ENCODE measurements at places on chromosomes 1 and 21. TPM values are rescaled to one million over a fixed set of nuclear protein-coding genes. Genes with fewer than 3 reads are reported as not detected.

- H3K36me3 ChIP-seq = no peaks in the 10 kb centered on the region
- H3K27me3 ChIP-seq = no peaks in the 10 kb centered on the region
- H3K4me1 ChIP-seq = peaks cover 10% of the 10 kb centered on the region
- no peak for DNase-seq
Measured at GRCh38 chr1:21666576-21667320, 2.4 kb downstream of the RAP1GAP start.

- H3K36me3 ChIP-seq = no peaks in the 10 kb centered on the region
- no peak for DNase-seq
- H3K27me3 ChIP-seq = no peaks in the 10 kb centered on the region
- H3K27ac ChIP-seq = no peak overlapping the region
Measured at GRCh38 chr1:108055387-108055786, 90.4 kb upstream of the VAV3 start.

DNA sequence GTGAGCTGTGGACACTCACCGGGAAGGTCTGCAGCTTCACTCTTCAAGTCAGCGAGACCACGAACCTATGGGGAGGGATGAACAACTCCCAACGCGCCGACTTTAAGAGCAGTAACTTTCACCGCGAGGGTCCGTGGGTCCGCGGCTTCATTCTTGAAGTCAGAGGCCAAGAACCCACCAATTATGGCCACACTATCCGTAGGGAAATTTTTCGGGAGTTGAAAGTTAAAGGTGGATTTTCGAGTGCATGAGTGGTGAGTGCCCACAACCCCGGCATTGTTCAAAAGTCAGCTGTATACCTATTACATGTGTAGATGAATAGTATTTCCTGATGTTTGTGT is 19.7 kb downstream of the EXOC8 start:
- no peaks in the 10 kb centered on the region for H3K27me3 ChIP-seq
- no peak overlapping the region for H3K27ac ChIP-seq
- H3K4me1 ChIP-seq = no peaks in the 10 kb centered on the region
- no peaks in the 10 kb centered on the region for H3K36me3 ChIP-seq

DNA sequence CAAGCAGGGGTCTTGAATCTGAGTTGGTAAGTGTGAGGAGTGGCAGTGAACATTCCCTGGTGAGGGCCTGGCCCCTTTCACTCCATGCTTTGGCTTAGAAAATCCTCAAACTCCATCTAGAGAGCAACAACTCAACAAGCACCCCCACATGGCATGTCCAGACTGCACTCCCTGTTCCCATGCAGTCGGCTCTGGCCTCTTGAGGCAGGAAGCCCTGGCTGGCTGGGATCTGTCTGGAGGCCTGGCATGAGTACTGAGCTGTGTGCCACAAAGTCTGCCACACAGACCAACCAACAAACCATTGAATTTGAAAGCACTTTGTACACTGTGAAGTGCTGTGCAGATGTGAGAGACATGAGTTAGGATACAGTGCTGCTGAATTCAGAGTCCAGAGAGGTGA is 25.2 kb downstream of the COA7 start:
- DNase-seq = no peak
- H3K4me1 ChIP-seq = peaks cover 31% of the 10 kb centered on the region
- peak overlapping the region; percentile 38 for H3K27ac ChIP-seq
- no peak overlapping the region for H3K4me3 ChIP-seq
- H3K36me3 ChIP-seq = no peaks in the 10 kb centered on the region

DNA sequence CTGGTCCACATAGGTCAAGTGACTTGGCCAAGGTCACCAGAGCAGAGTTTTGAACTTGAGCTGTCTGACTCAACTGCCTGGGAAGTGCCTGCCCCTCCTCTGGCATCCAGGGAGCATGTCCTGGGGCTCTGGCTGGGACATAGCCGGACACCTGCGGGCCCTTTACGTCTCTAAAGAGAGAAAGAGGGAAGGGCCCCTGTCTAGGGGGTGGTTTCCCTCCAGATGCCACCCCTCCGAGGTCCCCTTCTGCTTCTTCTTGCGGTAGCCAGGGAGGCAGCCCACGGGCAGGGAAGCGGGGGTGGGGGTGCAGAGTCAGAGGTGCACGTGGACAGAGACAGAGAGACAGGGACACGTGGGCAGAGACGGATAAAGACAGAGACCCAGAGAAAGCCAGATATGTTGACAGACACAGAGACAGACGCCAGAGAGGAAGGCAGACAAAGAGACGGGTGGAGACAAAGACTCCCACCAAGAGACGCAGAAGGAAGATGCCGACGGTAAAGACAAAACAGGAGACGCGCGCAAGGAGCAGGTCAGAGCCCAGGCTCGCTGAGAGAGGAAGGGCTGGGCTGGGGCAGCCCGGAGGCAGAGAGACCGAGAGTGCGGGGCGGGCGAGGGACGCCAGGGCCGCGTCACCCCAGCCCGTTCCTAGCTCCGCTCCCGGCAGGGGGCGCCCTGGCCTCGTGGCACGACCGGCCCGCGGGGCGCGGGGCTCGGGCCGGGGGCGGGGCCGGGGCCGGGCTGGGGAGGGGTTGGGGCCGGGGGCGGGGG is 458 bp upstream of the ALPL start:
- DNase-seq = peak; percentile 78
- no peaks in the 10 kb centered on the region for H3K36me3 ChIP-seq
- no peak overlapping the region for H3K27ac ChIP-seq
- peak overlapping the region; percentile 45 for H3K4me3 ChIP-seq
- peaks cover 10% of the 10 kb centered on the region for H3K27me3 ChIP-seq
- H3K4me1 ChIP-seq = no peaks in the 10 kb centered on the region

DNA sequence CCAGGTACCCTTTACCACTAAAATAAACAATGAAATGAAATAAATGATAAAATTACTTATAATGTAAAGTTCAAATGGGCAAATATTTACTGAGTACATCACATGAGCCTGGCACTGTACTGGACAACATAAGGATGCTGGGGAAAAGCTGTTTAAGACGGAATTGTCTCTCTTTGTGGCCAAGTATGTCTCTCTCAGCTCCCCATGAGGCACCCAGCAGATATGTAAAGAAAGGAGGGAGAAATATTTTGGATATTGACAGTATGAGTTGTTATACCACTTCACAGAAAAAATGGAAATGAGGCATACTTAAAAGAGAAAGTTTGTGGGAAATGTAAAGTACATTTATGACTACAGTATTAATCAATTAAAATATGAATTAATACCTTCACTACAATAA is 1.0 kb upstream of the TNFSF4 start:
- no peaks in the 10 kb centered on the region for H3K36me3 ChIP-seq
- no peak overlapping the region for H3K27ac ChIP-seq
- H3K4me1 ChIP-seq = no peaks in the 10 kb centered on the region
- DNase-seq = no peak
- H3K4me3 ChIP-seq = no peak overlapping the region

- peaks cover 28% of the 10 kb centered on the region for H3K4me1 ChIP-seq
- no peak overlapping the region for H3K27ac ChIP-seq
Measured at GRCh38 chr1:41100170-41100569, 78.6 kb upstream of the SLFNL1 start.

- H3K4me1 ChIP-seq = no peaks in the 10 kb centered on the region
- no peak overlapping the region for H3K27ac ChIP-seq
- no peak overlapping the region for H3K4me3 ChIP-seq
- DNase-seq = no peak
Measured at GRCh38 chr1:181817091-181817490, 244.4 kb downstream of the ZNF648 start.

DNA sequence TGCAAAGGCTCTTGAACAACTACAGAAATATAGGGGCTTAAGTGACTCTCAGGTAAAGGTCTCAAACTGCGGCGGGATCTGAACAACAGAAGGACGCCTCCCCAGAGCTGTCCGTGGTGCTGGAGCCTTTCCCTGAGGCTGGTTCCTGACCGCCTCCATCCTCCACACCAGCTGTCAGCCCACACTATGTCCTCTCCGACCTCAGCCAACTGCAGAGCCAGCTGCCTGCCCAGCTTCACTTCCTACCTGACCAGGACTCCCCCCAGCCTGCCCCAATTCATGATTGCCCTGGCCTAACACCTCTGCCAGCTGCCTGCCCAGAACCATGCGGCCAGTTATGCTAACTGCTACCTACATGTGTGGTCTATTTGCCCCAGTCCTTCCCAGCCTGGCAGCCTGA is 63.6 kb upstream of the ZC3H12A start:
- H3K4me3 ChIP-seq = no peak overlapping the region
- no peaks in the 10 kb centered on the region for H3K36me3 ChIP-seq
- H3K27ac ChIP-seq = no peak overlapping the region
- DNase-seq = no peak

DNA sequence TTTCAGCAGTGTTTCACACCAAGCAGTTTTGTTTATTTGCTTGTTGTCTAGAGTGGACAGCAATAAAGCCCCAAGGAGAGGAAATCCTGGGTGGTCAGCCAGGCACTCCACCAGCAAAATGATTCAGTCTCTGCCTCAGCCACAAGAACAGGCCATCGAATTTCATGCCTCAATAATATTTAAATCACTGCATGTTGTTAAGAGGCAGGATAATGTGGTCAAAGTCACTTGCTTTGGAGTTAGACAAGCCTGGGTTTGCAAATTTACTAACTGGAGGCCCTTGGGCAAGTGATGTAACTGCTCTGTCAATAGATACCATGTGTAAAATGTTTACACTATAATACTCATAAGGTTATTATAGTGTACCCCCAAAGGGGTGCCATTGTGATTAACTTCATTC is 349.6 kb downstream of the LMO4 start:
- H3K4me3 ChIP-seq = no peak overlapping the region
- H3K27ac ChIP-seq = no peak overlapping the region
- DNase-seq = no peak
- no peaks in the 10 kb centered on the region for H3K27me3 ChIP-seq

DNA sequence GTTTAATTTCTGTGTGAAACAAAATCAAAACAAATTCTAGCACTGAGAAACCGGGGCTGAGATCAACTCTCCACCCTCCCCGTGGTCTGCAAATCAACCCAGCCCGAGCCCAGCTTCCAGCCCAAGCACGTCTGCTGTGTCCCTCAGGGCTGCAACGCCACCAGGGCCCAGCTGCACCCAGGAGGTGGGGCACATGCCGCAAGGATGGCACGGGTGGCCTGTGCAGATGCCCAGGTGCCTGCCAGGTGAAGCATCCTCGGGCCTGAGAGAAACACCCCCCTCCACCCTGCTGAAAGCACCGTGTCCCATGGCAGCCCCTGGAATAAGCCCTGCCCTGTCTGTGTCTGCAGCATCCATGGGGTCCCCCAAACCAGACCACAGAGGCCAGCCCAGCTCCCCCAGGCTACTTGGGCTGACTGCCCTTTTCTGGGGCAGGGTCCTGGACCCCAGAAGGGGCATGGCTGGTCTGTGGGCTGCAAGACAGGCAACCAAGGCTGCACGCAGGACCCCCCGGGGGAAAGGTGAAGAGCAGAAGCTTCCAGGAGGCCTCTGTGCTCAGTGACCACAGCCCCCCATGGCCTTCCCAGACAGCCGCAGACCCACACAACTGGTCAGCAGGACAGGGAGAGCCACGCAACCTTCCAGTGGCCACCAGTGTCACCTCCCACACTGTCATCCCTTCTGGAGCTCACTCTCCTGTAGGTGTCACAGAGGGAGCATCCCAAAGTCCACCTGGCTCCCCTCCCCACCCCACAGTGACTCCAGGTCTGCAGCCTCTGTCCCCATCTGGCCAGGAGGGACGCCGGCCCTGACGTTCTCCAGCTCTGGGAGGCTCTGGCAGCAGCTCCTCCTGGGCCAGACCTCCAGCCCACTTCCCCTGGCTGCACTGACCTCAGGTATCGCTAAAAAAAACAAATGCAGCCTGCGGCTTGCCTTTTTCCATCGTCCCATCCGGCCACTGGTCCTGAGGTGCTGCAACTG is 7.7 kb downstream of the WNT9A start:
- peaks cover 63% of the 10 kb centered on the region for H3K4me1 ChIP-seq
- H3K27ac ChIP-seq = peak overlapping the region; percentile 89
- peak overlapping the region; percentile 80 for H3K4me3 ChIP-seq
- DNase-seq = no peak
- H3K27me3 ChIP-seq = no peaks in the 10 kb centered on the region

GRCh38 chr1:238898856-238899255 is 487.5 kb upstream of the CHRM3 start:
- no peak overlapping the region for H3K4me3 ChIP-seq
- no peaks in the 10 kb centered on the region for H3K36me3 ChIP-seq
- no peaks in the 10 kb centered on the region for H3K4me1 ChIP-seq
- H3K27me3 ChIP-seq = no peaks in the 10 kb centered on the region

DNA sequence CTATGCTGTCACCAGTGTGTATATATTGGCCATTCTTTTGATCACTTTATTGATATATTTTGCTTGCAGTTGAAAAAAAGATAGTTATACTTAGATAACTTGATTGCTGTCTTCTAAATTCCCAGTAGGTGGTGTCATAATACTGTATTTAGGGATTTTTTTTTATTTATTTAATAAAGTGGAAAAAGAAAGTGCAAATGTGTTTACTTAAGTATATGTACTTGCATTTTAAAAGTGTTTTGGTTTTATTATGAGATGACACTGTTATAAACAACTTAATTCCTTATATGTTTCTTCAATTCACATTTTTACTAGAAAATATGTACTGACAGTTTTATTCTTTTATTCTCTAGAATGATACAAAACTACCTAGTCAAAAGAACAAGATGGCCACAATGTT is 164.8 kb downstream of the USP25 start:
- DNase-seq = no peak
- H3K36me3 ChIP-seq = no peaks in the 10 kb centered on the region
- H3K4me1 ChIP-seq = peaks cover 5% of the 10 kb centered on the region
- H3K27me3 ChIP-seq = no peaks in the 10 kb centered on the region

GRCh38 chr1:163036671-163037070 is 32.5 kb upstream of the RGS4 start:
- no peaks in the 10 kb centered on the region for H3K4me1 ChIP-seq
- H3K27me3 ChIP-seq = no peaks in the 10 kb centered on the region
- H3K4me3 ChIP-seq = no peak overlapping the region
- no peaks in the 10 kb centered on the region for H3K36me3 ChIP-seq
- DNase-seq = no peak

DNA sequence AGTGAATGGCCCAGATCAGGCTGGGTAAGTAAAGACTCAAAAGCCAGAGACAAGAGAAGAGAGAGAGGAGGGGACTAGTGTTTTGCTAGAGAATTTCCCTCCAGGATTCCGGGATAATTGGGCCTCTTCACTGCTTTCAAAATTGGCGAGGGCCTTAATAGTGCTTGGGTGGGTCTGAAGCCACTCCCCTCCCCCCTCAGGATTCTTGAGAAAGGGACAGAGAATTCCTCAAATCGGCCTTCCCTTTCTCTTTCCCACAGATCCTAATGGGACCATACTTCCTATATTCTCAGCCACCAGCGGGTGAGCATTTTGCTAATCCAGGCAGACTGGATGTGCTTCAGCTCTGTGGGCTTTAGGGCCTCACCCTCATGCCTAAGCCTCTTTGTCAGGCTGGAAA is 11.9 kb downstream of the SFN start:
- no peaks in the 10 kb centered on the region for H3K27me3 ChIP-seq
- DNase-seq = no peak
- no peak overlapping the region for H3K4me3 ChIP-seq
- peaks cover 4% of the 10 kb centered on the region for H3K36me3 ChIP-seq

Gene SYPL2
- 67.8 TPM for polyA plus RNA-seq

Gene LGR6
- polyA plus RNA-seq = 0.20 TPM

Gene S100A8
- 16.8 TPM for polyA plus RNA-seq

Gene TP73
- polyA plus RNA-seq = 0.01 TPM

Gene FCRL3
- polyA plus RNA-seq = 0.03 TPM

Gene IFI44
- polyA plus RNA-seq = 5.0 TPM

Gene TTC34
- 0.01 TPM for polyA plus RNA-seq

Gene PIK3C2B
- polyA plus RNA-seq = 3.9 TPM

Gene LIPI
- polyA plus RNA-seq = not detected

Gene VANGL2
- 0.18 TPM for polyA plus RNA-seq

Gene PTGER3
- 0.24 TPM for polyA plus RNA-seq

Gene CCDC17
- 2.1 TPM for polyA plus RNA-seq

Gene STIL
- 0.14 TPM for polyA plus RNA-seq
